CD4-positive, alpha-beta T cell (primary cell): ENCODE measurements at places on chromosomes 16 and 17.
A peak's percentile ranks its signal among the peaks of the same experiment; 100 is the strongest.

GRCh38 chr17:5978496-5978895, 91.7 kb upstream of the WSCD1 start:
- H3K4me3 ChIP-seq = no peak overlapping the region
- peaks cover 6% of the 10 kb centered on the region for H3K27me3 ChIP-seq
- H3K4me1 ChIP-seq = no peaks in the 10 kb centered on the region
- H3K36me3 ChIP-seq = no peaks in the 10 kb centered on the region

DNA sequence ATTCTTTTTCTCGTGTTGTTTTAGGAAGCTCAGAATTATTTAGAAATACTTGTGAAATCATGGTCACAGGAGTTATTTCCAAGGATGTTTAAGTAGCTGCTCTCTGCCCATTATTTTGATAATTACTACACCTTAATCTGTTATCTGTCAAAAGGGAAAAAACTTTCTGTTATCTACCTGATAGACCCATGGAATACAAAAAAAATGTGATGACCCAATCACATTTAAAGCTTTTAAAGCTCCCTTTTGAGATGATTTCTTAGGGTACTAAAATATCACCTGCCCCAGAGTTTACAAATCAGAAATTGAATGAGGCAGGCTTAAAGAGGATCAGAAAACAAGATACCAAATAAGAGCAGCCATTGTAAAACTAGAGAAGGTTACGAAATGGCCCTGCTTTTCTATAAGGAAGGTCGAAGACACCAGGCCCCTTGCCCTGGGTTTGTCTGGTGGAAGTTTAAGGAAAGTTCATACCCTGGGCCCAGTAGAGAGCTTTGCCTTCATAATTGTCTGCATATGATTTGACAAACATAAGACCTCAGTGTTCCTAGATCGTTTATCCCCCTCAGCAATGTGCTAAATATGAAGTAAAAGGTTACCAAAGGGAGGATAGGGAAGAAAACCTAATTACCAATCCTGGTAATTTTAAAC, 149.9 kb upstream of the TBX2 start:
- H3K4me1 ChIP-seq = no peaks in the 10 kb centered on the region
- H3K4me3 ChIP-seq = no peak overlapping the region
- no peak for DNase-seq
- no peaks in the 10 kb centered on the region for H3K36me3 ChIP-seq
- no peak overlapping the region for H3K27ac ChIP-seq
- no peaks in the 10 kb centered on the region for H3K27me3 ChIP-seq

DNA sequence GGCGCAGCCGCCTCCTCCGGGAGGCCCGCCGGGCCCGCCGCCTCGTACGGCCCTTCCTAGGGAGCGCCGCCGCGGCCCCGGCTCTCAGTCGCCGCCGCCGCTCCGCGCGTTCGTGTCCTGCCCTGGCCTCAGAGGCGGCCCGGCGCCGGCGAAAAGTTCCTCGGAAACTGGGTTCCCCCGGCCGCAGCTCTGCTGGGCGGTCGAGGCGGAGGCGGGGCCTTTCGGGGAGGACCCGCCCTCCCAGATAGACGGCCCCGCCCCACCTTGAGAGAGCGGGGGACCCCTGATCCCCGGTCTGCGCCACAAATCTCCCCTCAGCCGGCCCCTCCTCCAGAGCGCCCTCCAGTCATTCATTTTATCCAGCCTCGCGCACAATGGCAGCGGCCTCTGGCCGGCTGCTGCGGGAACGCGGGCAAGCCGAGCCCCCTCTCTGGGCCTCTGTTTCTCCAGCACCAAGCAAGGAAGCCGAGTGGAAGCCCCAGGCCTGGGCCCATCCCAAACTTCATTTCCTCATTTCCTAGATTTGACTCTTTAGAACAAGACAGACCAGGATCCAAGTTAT, at the start of gene SREBF1:
Gene SREBF1 (minus strand): TSS at position 169 of the 562 bp plus-strand sequence. CDS start 169 bp downstream, outside the sequence.
- H3K4me3 ChIP-seq = peak within 1 kb of the TSS; percentile 77
- H3K27ac ChIP-seq = peak within 1 kb of the TSS; percentile 97
- H3K4me1 ChIP-seq = peaks cover 79% of the 10 kb centered on the region
- H3K27me3 ChIP-seq = no peaks in the 10 kb centered on the region

DNA sequence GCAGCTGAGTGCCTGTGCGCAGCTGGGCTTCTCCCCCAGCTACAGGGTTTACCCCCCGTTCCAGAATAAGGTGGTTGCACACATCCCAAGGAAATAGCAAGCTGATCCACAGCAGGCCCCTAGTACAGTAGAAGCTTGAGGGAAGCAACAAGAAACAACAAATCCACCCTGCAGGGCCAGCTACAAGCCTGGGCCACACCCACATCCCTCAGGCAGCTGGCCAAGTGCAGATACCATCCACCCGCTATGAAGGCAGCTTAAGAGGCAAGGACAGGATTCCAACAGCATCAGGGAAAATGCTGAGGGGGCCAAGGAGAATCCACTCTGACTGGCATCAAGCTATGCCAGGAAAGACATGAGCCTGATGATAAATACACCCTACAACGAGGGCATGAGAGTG, 66.9 kb upstream of the RCVRN start:
- no peaks in the 10 kb centered on the region for H3K27me3 ChIP-seq
- DNase-seq = no peak

- no peaks in the 10 kb centered on the region for H3K4me1 ChIP-seq
- no peak overlapping the region for H3K27ac ChIP-seq
- peaks cover 5% of the 10 kb centered on the region for H3K36me3 ChIP-seq
- no peak overlapping the region for H3K4me3 ChIP-seq
These were observed 161.9 kb upstream of the C17orf78 start for GRCh38 chr17:37213927-37214326.
